Skin of body (tissue), 3 donors: ENCODE measurements at places on chromosomes 3 and 15. TPM values are rescaled to one million over a fixed set of nuclear protein-coding genes. Genes with fewer than 3 reads are reported as not detected.

DNA sequence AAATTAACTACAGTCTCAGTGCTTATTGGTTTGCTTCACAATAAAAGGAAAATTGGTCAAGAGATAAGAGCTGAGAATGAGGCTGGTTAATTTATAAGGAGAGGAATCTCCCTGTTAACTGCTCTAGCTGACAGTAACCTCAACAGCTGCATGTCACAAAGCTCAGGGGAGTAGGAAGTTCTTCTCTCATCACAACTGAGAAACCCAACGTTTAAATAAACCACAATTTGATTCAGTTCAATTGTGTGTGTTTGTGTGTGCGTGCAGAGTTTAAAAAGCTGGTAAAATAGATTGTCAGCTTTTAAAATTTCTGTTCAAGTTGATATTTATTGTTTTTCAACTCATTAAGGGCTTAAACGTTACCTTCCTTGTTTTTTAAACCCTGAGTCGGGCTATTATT is 3.5 kb upstream of the TGFBR2 start:
- no peak for DNase-seq

GRCh38 chr3:98902351-98902740 is 851 bp upstream of the DCBLD2 start:
- DNase-seq = no peak

DNA sequence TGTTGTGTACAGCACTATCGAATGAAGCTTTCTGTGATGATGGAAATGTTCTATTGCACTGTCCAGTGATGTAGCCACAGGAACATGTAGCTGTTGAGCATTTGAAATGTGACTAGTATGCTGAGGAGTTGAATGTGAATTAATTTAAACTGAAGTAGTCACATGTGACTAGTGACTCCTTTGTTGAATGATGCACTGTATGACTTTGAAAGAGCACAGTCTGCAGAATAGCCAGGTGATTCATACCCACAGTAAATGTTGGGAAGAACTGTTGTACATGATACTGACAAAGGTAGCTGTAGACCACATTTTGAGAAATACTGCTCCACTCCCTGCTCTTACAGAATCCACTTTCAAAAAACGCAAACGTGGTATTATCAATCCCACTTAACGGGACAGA is 34.0 kb upstream of the ACTL6A start:
- no peak for DNase-seq

- no peak for DNase-seq
Observed at GRCh38 chr3:8336456-8336855, 165.2 kb upstream of the LMCD1 start.

- no peak for DNase-seq
Observed at GRCh38 chr15:23564821-23565394, 566 bp upstream of the MKRN3 start.

DNA sequence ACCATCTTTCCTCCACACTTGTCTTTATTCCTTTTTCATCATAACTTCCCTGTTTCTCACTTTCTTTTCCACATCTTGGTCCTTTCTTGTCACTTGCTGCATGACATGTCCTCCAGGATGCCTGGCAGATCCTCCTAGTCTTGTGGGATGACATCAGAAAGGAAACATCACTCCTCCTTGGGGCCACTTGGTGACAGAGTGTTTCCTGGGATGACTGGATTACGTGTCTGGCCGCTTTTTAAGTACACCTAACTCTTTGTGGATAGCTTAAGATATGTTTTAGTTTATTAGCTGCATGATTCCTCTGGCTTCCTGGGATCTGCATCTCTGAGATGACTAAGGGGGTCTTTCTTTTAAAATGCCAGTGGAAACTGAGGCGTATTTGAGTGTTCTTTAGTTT is 363.5 kb upstream of the FRG2C start:
- no peak for DNase-seq

DNA sequence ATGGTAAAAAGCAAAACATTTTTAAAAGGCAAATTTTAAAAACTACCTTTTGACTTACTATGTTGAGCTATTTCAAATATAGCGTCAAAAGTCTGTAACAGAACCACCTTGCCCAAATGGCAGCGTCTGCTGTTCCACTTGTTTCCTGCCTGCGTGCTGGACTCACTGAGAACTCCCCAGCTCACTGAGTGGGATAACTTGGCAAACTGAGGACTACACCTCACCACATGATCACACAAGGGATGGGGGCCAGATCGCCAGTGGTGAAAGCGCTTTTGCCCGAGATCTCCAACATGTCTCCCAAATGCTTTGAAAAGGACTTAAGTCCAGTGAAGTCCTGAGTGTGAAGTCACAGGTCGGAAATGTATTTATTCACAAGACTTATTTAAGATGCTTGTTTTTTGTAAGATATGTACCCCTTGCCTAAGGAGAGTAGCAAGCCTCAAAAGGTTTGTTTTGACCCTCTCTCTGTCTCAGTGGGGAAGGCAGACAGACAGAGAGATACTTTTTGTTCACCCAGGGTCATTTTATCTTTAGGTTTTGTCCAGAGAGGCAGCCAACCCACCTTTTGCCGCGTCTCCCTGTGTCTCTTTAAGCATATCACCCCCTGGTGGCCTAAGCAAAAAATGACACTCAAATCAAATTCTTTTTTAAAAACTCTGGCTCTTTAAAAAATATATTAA is 192.6 kb downstream of the PDZRN3 start:
- no peak for DNase-seq

GRCh38 chr3:3799173-3800079 is at the start of gene LRRN1:
Gene LRRN1 (plus strand): TSS chr3:3799431. CDS start chr3:3844642, 45,211 bp downstream.
- peak; percentile 13 for DNase-seq

DNA sequence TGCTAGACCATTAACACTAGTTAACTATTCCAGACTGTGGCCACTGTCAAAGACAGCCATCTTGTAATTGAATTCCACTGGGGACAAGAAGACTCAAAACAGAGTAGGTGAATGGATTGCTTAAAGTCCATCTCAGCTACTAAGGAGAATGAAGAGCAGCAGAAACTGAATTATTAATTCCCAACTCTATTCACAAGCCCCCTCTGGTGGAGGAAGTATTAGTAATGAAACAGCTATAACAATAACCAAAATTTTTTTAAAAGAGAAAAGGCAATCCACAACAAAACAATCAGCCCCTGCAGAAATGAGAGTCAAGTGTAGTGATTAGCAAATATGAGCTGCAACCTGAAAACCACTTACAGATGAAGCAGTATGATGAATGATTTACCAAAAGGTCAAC is 302.8 kb downstream of the FHIT start:
- no peak for DNase-seq

GRCh38 chr3:50436114-50436674 is 67.2 kb downstream of the CACNA2D2 start:
- no peak for DNase-seq

DNA sequence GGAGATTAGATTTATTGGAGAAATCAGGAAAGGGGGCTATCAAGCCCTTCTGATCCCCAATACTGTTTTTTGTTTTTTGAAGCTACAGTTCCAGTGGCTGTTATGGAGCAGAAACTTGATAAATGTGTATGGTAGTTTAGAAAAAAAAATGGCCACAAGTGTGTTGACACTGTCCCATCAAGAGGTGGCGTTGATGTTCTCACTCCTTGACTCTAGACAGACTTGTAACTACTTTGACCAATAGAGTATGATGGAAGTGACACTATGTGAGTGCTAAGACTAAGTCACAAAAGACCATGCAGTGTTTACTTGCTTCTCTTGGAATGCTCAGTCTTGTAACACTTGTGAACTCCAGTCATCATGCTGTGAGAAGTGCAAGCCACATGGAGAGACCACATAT is 356.7 kb downstream of the PDCD6IP start:
- DNase-seq = no peak

DNA sequence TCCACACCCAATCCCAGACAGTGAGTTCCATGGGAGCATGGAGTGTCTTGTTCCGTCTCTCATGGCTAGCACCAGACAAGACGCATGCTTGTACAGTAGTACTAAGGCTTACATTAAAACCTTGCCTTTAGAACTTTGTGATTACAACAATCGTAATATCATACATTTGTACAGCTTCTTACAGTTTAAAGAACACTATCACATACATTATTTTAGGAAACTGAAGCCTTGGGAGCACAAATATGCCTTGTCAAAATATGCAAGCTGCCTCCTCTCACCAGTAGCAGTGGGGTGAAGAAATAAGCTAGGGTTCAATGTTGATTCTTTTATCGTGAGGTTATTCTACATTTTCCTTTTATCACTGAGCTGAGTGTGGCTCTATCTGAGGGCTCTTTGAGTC is 36.8 kb downstream of the ADAMTSL3 start:
- no peak for DNase-seq

DNA sequence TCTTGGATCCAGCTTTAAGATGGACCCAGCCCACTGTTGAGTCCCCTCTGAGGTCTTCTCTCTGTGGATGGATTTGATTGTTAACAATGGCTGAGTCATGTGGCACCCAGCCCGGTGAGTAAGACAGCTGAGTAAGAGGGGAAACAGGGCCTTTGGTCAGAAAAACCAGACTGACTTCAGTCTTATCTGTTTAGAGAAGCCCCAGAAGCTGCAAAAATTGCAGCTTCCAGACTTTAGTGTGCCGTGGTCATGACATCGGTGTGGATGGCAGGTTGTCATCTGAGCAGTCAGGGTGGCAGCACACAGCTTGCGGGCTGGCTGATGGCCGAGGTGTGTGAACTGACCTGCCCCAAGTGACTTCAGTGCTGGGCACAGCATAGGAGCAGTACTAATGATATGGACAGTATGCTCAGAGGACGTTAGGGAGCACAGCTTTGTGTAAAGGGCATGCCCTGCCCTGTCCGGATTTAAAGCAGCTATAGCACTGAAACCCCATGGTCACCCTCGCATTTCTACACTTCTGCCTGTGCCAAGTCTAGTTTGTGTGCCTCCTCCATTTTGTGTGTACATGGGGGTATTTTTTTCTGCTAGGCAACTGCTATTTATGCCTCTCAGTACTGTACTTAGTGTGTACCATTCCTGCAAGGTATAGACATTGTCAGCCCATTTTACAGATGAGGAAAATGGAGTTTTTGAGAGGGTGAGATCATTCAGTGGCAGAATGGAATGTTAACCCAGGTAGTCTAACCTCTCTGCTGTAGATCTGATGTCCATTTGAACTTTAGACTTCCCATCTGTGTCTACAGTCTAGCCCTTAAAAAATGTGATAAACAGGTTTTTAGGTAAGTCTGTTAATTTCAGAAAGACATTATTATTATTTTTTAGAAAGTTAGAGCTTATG is 44.4 kb downstream of the FLNB start:
- peak; percentile 52 for DNase-seq

DNA sequence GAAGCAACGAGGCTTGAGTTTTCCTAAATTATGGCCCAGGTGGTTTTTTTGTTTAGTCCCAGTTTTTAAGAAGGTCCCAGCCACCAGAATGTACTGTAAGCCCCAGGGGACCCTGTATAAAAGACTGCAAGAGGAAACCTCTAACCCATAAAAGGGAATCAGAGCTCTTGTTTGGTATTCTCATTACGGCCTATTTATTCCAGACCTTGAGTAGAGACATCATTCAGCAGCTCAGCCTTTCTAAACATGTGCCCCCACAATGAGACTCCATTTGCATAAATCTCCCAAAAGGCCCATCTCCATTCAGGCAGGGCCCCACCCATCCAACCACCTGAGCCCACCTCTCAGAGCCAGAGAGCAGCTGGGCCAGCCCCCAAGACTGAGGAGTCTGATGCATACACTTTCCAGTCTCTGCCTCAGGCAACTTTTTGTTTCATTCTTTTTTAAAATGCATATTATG is 25.7 kb downstream of the ZDHHC3 start:
- no peak for DNase-seq

DNA sequence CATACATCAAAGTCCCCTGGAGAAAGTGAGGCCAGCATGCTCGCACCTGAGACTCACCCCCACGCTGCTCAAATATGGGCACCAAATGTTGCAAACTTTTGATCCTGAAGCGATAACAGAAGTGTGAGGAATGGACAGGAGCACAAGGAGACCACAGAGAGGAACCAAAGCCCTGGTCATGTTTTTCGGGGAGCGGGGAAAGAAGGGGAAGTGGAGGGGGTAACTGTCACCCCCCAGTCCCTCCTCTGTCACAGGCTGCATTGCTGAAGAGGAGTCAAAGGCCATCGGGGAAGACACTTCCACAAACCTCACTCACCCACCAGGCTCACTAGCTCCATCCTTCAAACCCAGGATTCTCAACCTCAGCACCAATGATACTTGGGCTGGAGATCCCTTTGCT is 182.4 kb downstream of the UACA start:
- DNase-seq = no peak

DNA sequence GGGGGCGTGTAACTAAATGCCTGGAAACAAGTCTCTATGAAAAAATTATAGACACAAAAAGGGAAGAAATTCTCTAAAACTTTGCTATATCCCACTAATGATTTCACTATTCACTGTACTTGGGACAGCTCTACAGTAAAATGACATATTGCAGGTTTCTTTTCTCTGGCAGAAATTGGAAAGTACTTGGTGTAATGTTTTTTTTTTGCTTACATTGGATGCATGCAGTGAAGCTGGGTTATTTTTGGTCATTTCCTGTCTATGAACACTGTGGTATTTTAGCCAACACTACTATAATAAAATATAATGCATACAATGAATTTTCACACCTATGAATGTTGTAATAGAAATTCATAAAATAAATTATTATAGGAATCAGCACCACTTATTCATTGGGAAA is 109.7 kb downstream of the LRRC49 start:
- no peak for DNase-seq

DNA sequence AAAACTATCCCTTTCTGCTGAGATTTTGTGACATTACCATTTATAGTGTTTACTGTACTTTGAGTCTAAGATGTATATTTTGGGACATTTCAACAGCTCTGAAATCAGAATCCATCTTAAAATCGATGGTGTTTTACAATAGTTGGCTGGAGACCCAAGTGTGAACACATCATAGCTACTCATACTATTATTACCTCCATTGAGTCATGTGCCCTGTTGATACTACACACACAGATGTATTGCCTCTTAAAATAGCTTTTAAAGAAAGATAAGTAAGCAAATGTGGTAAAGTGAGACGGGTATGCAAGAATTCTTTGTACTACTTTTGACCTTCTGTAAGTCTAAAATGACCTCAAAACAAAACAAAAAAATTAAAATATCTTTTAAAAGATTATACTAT is 6.7 kb downstream of the LMOD3 start:
- DNase-seq = no peak

DNA sequence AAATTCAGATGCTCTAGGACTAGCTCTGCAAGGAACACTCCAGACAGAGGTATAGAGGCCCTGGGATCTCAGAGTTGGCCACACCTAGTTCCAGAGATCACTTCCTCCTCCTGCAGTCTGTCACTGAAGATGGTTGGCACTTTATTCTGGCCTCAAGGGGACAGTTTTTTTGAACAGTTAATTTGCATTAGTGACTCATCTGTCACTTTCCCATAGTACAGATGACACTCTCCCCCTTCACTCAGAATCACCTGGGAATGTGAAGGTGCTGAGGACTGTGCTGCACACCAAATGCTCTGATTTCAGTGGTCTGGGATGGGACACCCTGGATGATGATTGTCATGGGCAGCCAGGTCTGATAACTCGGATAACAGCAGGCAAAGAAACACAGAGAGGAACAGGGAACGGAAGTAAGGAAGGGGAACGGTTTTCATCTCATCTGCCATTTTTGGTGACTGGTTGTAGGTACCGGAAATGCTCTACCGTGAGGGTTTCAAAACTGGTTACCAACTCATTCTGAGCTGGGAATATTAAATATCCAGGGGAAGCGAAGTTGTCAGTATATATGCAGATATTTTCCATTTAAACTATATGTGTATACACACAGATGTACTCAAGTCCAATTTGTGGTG is 232.5 kb upstream of the ST8SIA2 start:
- DNase-seq = no peak

Gene ITGA11
- total RNA-seq = 5.7 TPM

Gene ZDHHC3
- 44.7 TPM for total RNA-seq

Gene SPATA12
- 0.10 TPM for total RNA-seq

Gene GADL1
- total RNA-seq = 3.3 TPM

Gene WWTR1
- 83.2 TPM for total RNA-seq

Gene GPR149
- total RNA-seq = not detected

Gene CHRNA7
- 1.6 TPM for total RNA-seq
